A549 treated with CORT108297 at 1 μM for 4 hours (cell line): ENCODE measurements at places on chromosomes 16 and 17. TPM values are rescaled to one million over a fixed set of nuclear protein-coding genes. Genes with fewer than 3 reads are reported as not detected.

The PIK3R5 gene
- 0.05 to 0.11 TPM (median 0.10 TPM) in 3 of 5 replicates, not detected in the others for total RNA-seq

The LRRC46 gene
- total RNA-seq = 2.7 to 4.0 TPM (median 3.5 TPM) in 5 replicates

The SMIM36 gene
- total RNA-seq = not detected in 5 replicates

The ZFP3 gene
- 0.80 to 1.1 TPM (median 0.93 TPM) in 5 replicates for total RNA-seq

The EPN3 gene
- total RNA-seq = 0.09 to 0.32 TPM (median 0.21 TPM) in 5 replicates
